ENCODE measurements at places on chromosomes 6 and 20. TPM values are rescaled to one million over a fixed set of nuclear protein-coding genes. Genes with fewer than 3 reads are reported as not detected.

- no peak for DNase-seq
- no peaks in the 10 kb centered on the region for H3K36me3 ChIP-seq
- H3K27me3 ChIP-seq: no peaks in the 10 kb centered on the region
- H3K27ac ChIP-seq: no peak overlapping the region
- no peaks in the 10 kb centered on the region for H3K4me1 ChIP-seq
These were observed 222.8 kb upstream of the MANEA start for GRCh38 chr6:95354551-95354950.

Gene PRR18
- 0.04 TPM for total RNA-seq

GRCh38 chr20:16528078-16528477, 45.2 kb downstream of the KIF16B start:
- no peaks in the 10 kb centered on the region for H3K36me3 ChIP-seq
- H3K4me3 ChIP-seq: no peak overlapping the region
- peak; percentile 80 for DNase-seq
- peaks cover 20% of the 10 kb centered on the region for H3K4me1 ChIP-seq
- H3K27me3 ChIP-seq: no peaks in the 10 kb centered on the region

DNA sequence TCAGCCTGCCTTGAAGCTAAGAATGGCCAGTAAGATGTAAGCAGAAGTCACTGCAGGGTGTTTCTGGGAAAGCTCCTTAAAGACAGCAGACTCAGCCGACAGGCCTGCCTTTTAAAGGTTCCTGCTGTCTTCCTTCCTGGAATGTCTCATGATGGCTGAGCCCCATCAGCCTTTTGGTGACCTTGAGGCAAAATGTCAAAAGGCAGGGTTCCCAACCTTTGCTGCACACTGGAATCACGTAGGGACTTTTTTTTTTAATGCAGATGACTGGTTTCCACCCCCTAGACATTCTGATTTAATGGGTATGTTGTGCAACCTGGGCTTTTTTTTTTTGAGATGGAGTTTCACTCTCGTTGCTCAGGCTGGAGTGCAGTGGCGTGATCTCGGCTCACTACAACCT, 11.6 kb downstream of the MDGA1 start:
- no peak overlapping the region for H3K27ac ChIP-seq
- no peak overlapping the region for H3K4me3 ChIP-seq
- peaks cover 74% of the 10 kb centered on the region for H3K27me3 ChIP-seq

DNA sequence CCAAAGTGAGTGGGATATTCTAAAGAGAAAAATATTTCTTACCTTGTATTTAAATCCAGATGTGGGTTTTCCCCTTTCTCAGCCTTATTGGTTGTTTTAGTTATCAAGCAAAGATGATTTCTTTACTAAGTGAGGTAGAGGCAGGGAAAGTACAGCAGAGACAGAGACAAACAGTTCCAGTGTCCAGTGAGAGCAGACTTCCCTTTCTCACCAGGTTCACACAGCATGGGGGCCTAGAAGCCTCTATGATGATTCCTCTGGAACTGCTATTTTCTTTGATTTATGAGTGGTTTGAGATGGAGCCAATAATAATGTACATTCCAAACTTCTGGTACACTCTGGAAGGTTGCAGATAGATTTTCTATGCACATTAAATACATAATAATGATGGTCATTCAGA, 234.0 kb upstream of the MARCKS start:
- H3K27ac ChIP-seq: no peak overlapping the region
- no peaks in the 10 kb centered on the region for H3K36me3 ChIP-seq
- H3K27me3 ChIP-seq: no peaks in the 10 kb centered on the region
- no peak for DNase-seq
- no peak overlapping the region for H3K4me3 ChIP-seq

- H3K27me3 ChIP-seq: peaks cover 6% of the 10 kb centered on the region
- peaks cover 5% of the 10 kb centered on the region for H3K4me1 ChIP-seq
- DNase-seq: no peak
- H3K36me3 ChIP-seq: no peaks in the 10 kb centered on the region
- H3K27ac ChIP-seq: no peak overlapping the region
- no peak overlapping the region for H3K4me3 ChIP-seq
These were observed 77.9 kb downstream of the TMEM242 start for GRCh38 chr6:157245436-157245835.

GRCh38 chr6:165767228-165767627, 104.2 kb upstream of the PDE10A start:
- no peaks in the 10 kb centered on the region for H3K36me3 ChIP-seq
- H3K27ac ChIP-seq: no peak overlapping the region
- peaks cover 26% of the 10 kb centered on the region for H3K27me3 ChIP-seq

Gene CD164
- 148 TPM for total RNA-seq

DNA sequence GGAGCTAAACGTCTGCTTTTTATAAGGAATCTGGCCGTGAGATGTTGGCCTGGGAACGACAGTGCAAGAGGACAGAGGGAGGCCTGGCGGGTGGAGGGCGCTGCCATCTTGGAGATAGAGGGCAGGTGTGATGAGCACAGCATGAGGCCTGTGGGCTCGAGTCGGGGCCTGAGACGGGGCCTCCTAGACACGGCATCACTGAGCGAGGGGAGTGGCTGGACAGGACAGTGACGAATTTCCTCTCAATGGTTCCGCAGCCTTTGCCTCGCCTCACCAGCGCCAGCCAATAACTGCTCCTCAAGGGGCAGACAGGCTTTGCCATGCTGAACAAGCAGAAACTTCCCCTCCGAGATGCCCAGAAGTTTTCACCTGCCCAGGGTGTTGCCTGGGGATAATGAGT, 376.7 kb downstream of the THBS2 start:
- H3K4me1 ChIP-seq: no peaks in the 10 kb centered on the region
- H3K27me3 ChIP-seq: peaks cover 14% of the 10 kb centered on the region
- H3K36me3 ChIP-seq: no peaks in the 10 kb centered on the region

Gene NFKBIL1
- total RNA-seq: 13.9 TPM

GRCh38 chr20:10042086-10042485, 7.3 kb downstream of the ANKEF1 start:
- no peaks in the 10 kb centered on the region for H3K27me3 ChIP-seq
- H3K4me3 ChIP-seq: no peak overlapping the region
- DNase-seq: no peak
- no peak overlapping the region for H3K27ac ChIP-seq
- peaks cover 8% of the 10 kb centered on the region for H3K4me1 ChIP-seq
- H3K36me3 ChIP-seq: no peaks in the 10 kb centered on the region

DNA sequence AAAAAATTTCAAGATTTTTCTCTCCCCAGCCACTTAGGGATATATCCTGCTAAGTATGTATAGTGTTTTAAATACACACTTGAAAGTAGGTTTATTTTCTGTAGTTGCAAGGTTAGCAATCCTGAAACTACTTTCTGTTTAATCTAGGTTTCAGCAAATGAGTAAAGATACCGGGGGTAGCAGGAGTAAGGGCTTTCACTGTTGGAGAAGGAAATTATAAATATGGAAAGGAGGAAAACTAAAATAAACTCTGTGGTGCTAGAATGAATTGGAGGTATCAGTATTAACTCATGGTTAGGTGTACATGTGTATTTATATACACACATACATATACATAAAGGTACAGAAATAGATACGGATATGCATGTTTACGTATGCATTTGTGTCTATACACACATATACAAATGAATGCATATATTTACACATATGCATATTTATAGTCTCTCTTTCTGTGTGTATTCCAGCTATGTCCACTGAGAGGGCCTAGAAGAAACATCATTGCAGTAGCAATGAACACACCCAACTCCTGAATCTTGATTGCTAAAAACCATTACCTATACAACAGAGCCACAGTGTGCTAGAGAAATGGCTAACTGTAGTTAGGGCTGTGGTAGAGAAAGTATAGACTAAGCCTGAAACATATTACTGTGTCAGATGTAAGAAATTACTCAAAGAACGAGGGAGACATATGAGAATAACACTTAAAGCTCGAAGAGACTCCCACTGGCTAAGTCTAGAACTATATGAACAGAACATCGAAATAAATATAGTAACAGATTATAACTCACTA, 95.9 kb upstream of the EMILIN3 start:
- peaks cover 47% of the 10 kb centered on the region for H3K36me3 ChIP-seq
- no peaks in the 10 kb centered on the region for H3K27me3 ChIP-seq
- no peak for DNase-seq
- H3K27ac ChIP-seq: no peak overlapping the region

GRCh38 chr6:33215271-33216116, 7.2 kb downstream of the RING1 start:
- H3K27me3 ChIP-seq: peaks cover 52% of the 10 kb centered on the region
- H3K36me3 ChIP-seq: no peaks in the 10 kb centered on the region
- no peak for DNase-seq
- H3K4me3 ChIP-seq: no peak overlapping the region
- H3K4me1 ChIP-seq: peaks cover 20% of the 10 kb centered on the region

- no peaks in the 10 kb centered on the region for H3K36me3 ChIP-seq
- H3K27me3 ChIP-seq: no peaks in the 10 kb centered on the region
- no peak overlapping the region for H3K27ac ChIP-seq
- no peak overlapping the region for H3K4me3 ChIP-seq
These were observed 368.6 kb downstream of the BTBD9 start for GRCh38 chr6:38271081-38271480.
